ENCODE measurements at places on chromosomes 3 and 15. TPM values are rescaled to one million over a fixed set of nuclear protein-coding genes. Genes with fewer than 3 reads are reported as not detected.

KIAA1143 gene
- 6.1 TPM for polyA plus RNA-seq

SAXO2 gene
- polyA plus RNA-seq = 1.5 TPM

COL7A1 gene
- polyA plus RNA-seq = 0.55 TPM

PARP6 gene
- polyA plus RNA-seq = 60.0 TPM

VPS18 gene
- polyA plus RNA-seq = 34.1 TPM

CLEC3B gene
- polyA plus RNA-seq = 1.8 TPM

TGM4 gene
- 0.11 TPM for polyA plus RNA-seq

SLC6A1 gene
- polyA plus RNA-seq = not detected

SAMD7 gene
- not detected for polyA plus RNA-seq

FGF7 gene
- polyA plus RNA-seq = not detected

TMC3 gene
- polyA plus RNA-seq = not detected

TMIE gene
- polyA plus RNA-seq = 0.16 TPM

ARHGAP11A gene
- 4.6 TPM for polyA plus RNA-seq

FYCO1 gene
- polyA plus RNA-seq = 11.1 TPM

CAMKV gene
- not detected for polyA plus RNA-seq

KIF9 gene
- polyA plus RNA-seq = 20.5 TPM

DAZL gene
- not detected for polyA plus RNA-seq

LDHAL6B gene
- polyA plus RNA-seq = not detected

ZNF385D gene
- not detected for polyA plus RNA-seq

PROK2 gene
- not detected for polyA plus RNA-seq

CD200R1 gene
- not detected for polyA plus RNA-seq

HYKK gene
- polyA plus RNA-seq = 1.0 TPM

TIGIT gene
- polyA plus RNA-seq = not detected

NANOGP8 gene
- polyA plus RNA-seq = not detected

MST1R gene
- 2.4 TPM for polyA plus RNA-seq

GABRA5 gene
- not detected for polyA plus RNA-seq

NPAP1 gene
- polyA plus RNA-seq = not detected

PIK3CB gene
- polyA plus RNA-seq = 9.0 TPM

CACNA1D gene
- polyA plus RNA-seq = 0.06 TPM

DUOX2 gene
- polyA plus RNA-seq = 0.02 TPM

SLC12A6 gene
- 17.6 TPM for polyA plus RNA-seq

IRAK2 gene
- 7.9 TPM for polyA plus RNA-seq
